ENCODE measurements at places on chromosomes 4 and X.

- DNase-seq = no peak
Observed at GRCh38 chr4:74536557-74536956, 91.6 kb downstream of the AREG start.

- DNase-seq = no peak
Observed at GRCh38 chrX:109856974-109857373, 123.9 kb upstream of the ACSL4 start.

DNA sequence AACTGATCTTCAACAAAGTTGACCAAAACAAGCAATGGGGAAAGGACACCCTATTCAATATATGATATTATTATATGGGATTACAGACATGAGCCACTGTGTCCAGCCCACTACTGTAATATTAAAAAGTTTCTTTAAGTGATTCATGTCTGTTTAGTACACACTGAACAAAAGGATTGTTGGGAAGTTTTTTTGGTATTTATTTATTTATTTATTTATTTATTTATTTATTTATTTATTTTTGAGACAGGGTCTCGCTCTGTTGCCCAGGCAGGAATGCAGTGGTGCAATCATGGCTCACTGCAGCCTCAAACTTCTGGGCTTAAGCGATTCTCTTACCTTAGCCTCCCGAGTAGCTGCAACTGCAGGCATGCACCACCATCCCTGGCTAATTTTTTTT lies 58.4 kb upstream of the PGAM4 start:
- DNase-seq = no peak

GRCh38 chrX:132068405-132068804 lies 45.3 kb downstream of the STK26 start:
- no peak for DNase-seq

DNA sequence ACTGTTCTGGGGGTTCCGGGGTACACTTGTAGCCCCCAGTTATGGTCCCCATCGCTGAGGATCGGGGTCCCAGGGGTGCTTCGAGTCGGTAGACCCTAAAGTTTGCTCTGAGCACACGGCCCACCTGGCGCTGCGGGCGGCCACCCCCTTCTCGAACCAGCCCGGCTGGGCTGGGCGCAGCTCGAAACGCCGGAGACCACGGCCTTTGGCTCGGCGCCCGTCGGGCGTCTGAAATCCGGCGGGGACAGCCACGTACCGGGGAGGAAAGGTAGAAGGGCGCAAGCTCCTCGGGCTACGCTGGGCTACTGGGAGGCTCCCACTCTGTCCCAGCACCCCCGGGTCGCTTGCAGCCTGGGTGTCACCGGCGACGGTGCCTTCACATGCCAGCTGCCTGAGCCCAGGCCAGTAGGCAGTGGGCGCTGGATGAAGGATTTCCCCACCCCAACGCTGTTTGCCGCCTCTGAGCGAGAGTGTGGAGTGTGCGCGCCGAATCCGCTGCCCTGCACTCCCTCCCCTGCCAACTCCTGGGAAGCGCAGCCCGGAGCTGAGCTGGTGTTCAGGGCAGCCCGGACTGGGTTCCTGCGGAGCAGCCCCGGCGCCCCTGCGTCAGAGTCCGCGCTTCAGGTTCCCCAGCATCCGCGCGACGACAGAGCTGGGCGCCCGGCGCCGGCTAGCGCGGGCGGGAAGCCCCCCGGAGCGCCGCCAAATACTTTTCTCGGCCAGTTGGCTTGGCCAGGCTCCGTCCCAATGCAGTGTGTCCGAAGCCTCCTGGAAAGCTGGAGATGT lies 637 bp downstream of the MAMLD1 start:
- no peak for DNase-seq

- DNase-seq = no peak
Observed at GRCh38 chrX:134604701-134605311, 53.5 kb downstream of the PLAC1 start.

DNA sequence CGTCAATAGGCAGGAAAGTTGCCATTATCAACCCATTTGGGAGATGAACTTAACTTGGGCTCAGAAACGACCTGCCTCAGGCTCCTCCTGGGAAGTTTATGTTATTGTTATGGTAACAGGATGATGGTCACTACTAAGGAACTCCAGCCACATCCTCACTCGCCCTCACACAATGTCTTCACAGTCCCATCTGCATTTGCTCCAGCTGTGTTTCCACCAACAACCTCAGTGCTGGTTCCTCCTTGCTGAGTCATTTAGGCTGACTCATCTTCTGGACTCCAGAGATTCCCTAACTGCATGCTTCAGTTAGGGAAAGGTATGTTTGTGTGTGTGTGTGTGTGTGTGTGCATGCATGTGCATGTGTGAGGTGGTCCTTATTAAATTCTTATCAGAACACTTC lies 293.4 kb upstream of the BOD1L1 start:
- DNase-seq = no peak

DNA sequence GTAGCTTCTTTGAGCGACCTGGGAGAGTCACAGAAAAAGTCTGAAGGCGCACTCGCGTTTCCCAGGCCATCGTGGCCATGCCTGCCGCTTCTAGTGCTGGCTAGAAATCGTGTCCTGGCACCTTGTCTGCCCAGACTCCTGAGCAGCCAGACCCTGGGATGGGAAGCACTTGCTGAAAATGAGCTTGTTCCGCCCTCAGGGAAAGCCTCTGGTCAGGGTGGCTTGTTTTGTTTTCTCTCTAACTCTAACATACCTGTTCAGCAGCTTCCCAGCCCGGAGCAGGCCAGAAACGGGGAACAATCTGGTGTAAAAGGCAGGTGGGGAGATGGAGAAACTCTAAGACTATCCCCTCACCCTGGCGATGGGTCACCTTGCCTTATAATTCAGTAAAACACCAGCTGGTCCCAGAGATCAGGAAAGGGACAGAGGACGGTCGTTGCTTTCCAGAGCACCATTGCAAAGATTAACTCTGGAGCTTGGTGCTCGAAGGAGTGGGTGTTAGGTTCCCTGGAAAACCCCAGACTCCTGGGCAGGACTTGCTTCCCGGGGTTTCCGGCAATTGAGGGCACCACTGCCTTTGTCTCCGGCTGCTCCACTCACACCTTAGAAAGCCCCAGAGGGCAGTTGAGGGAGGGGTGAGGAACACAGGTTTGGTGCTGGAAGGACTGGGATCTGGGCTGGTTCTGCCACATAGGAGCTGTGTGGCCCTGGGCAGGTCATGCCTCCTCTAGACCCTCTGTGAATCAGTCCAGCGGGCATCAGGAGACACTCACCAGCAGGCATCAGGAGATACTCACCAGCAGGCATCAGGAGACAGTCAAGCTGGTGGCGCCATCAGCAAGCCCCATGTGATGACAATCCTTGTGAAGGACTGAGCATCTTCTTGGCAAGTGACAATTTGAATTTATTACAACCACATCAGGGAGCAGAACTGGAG lies 4.5 kb upstream of the SH3TC1 start:
- DNase-seq = no peak

- no peak for DNase-seq
Observed at GRCh38 chr4:119726505-119726904, 97.9 kb upstream of the PDE5A start.

GRCh38 chr4:75495476-75495875 lies 18.7 kb downstream of the RCHY1 start:
- no peak for DNase-seq

- DNase-seq = no peak
Observed at GRCh38 chr4:81565142-81565870, 93.6 kb upstream of the RASGEF1B start.

DNA sequence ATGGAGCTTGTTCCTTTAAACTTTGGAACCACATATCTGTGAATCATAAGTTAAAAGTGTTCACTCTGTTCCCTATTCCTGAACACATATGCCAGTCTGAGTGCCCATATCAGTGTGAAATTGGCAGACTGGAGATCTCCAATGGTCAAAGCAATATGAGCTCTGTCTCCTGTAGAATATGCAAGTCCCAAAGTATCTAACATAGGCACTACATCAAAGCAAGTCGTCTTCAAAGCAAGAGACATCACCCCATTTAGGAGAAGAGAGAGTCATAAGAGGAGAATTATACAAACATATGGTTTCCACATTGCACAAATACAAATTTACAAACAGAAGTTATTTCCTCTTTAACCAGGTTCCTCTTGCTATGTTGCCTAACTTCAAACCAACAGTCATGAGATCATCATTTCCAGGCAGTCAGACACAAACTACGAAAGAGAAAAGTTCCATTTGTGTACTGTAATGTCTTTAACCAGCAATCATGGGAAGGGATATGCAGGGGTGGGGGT lies 9.9 kb upstream of the GK start:
- no peak for DNase-seq

DNA sequence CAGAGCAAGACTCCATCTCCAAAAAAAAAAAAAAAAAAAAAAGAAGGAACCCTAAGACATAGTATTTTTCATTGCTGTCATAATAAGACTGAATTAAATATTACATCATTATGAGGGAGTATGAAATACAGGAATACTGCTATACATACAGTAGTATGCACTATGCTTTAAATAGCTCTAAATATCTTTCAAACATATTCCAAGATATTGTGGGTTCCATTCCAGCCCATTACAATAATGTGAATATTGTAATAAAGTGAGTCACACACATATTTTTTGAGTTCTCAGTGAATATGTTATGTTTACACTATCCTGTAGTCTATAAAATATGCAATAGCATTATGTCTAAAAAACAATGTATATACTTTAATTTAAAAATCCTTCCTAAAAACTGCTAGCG lies 64.8 kb downstream of the GPM6A start:
- DNase-seq = no peak

GRCh38 chrX:123976706-123977316 lies 15.3 kb downstream of the STAG2 start:
- no peak for DNase-seq

DNA sequence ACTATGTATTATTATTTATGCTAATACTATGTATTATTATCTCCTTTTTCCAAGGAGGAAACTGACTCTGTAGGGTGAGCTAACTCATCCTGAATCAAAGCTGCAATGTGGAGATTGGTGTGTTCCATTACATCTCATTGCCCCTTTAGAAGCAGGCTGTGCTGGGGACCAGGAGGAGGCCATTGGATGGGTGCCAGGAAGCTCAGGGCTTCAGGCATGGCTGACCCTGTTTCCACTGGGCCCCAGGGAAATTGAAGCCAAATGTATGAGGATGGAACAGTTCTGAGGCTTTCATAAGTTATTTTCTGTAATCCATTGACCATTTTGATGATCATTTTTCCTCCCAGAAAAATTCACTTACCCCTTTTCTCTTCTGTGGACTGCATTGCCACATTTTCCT lies 418.8 kb upstream of the ZFP42 start:
- no peak for DNase-seq

GRCh38 chr4:53702334-53703266 lies 111.3 kb upstream of the LNX1 start:
- DNase-seq = no peak

- no peak for DNase-seq
Observed at GRCh38 chr4:102428122-102428521, 73.0 kb upstream of the NFKB1 start.

- no peak for DNase-seq
Observed at GRCh38 chrX:118630848-118631247, 96.6 kb upstream of the IL13RA1 start.

- no peak for DNase-seq
Observed at GRCh38 chrX:136666088-136666487, 18.1 kb downstream of the CD40LG start.

- no peak for DNase-seq
Observed at GRCh38 chr4:41024556-41025491, 189.5 kb downstream of the APBB2 start.

- no peak for DNase-seq
Observed at GRCh38 chrX:24282381-24283126, 31.3 kb downstream of the SUPT20HL2 start.

- no peak for DNase-seq
Observed at GRCh38 chr4:52833941-52834525, 28.1 kb upstream of the RASL11B start.

DNA sequence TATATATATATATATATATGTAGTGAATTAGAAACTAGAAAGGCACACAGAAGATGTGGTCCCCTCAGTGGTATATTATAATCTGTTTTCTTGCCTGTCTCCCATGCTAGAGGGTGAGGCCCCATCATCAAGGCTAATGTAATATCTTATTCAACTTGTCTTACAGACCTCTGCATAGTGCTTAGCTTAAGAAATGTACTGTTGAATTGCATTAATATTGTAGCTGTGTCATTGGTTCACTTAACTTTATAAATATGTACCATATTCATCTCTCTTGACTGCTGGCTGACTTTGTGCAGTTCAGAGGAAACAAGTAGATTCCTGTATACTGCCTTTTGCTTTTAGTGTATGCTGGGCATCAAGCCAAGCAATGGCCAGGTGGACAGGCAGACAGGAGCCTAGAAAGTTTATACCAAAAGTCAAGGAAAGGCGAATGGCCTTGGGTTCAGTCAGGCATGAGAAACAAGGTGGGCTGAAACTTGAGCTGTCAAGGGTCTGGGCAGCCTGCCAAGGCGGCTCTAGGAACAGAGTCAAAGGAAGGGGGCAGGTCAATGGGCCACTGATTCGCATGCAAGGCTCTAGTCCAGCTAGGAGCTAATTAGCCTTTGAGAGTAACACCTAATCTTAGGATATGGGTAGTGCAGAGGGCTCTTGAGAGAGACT lies 78.8 kb upstream of the LEF1 start:
- DNase-seq = no peak

- DNase-seq = no peak
Observed at GRCh38 chrX:13492286-13492685, 77.1 kb upstream of the EGFL6 start.

GRCh38 chr4:112213091-112213490 lies 18.5 kb upstream of the AP1AR start:
- DNase-seq = no peak

DNA sequence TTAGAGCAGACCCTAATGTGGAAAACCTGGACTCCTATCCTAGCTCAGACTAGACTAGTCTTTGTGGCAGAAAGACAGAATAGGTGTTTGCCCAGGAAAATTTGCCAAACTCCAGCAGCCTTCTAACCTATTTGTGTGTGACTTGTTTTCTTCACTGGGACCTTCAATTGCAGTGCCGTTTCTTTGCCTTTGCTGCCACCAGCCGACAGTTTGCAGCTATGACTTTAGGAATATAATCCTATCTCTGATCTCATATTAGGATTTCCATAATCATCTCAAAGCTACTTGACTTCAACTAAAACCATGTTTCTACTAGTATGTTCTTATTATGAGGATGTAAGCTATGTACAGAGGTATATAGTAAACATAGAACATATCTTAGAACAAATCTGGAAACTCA lies 60.2 kb upstream of the PGAM4 start:
- no peak for DNase-seq

DNA sequence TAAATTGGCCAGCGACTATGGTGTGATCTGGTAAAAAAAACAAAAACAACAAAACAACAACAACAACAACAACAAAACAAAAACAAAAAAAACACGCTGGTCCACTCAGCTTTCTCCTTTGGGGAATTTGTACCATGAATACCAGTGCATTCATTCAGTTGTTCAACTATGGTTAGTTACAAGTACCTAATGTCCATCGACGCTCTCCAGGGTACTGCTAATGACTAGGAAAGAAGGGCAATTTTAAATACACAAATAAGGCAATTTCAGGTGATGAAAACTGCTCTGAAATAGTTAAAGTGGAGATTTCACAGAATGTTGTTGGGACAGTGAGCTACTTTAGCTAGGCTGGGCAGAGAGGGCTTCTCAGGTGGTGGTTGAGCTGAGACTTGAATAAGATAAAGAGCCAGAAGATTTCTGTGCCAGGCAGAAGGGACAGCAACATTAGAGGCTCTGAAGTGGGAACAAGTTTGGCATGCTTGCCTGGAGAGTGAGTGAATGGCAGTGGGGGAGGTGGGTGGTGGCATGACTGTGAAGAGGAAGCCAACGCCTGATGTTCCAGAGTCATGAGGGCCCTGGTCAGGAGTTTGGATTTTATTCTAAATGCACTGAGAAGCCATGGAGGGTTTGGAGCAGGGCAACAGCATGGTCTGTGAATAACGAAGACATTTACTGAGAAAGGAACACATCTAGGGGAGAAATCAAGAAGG lies 45.9 kb upstream of the PGRMC2 start:
- no peak for DNase-seq
